ENCODE measurements at places on chromosomes 3 and 15. TPM values are rescaled to one million over a fixed set of nuclear protein-coding genes. Genes with fewer than 3 reads are reported as not detected.

Gene GOLGA8F
- total RNA-seq = not detected

- DNase-seq = no peak
Measured at GRCh38 chr3:99319450-99319849, 318.9 kb upstream of the COL8A1 start.

DNA sequence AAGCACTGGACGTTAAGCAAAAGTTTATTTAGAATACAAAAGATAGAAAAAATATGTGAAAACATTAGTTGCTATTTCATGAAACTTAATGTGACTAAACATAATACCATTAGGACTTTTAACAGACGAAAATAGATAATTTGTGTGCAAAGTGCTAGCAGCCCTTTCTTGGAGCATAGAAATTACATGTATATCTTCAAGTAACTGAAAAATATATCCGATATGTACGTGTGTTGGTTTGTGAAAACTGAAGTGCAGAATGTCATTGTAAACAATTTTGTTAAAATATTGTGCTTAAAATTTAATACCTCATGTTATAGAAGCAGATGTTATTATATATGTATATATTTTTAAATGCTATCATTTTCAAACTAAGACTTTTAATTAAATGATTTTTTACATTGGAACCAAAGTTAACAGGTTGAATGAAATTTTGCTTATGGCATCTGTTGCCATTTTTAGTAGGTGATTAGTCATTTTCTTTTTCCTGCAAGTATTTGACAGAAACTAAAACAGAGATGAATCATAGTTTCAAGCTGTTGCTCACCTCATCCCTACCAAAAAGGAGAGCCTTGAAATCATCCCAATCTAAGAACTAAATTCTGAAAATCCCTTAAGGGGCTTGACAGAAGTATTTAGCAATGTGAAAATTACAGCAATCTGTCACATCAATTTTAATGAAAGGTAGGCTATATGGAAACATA, 334.8 kb downstream of the NAALADL2 start:
- no peak for DNase-seq

DNA sequence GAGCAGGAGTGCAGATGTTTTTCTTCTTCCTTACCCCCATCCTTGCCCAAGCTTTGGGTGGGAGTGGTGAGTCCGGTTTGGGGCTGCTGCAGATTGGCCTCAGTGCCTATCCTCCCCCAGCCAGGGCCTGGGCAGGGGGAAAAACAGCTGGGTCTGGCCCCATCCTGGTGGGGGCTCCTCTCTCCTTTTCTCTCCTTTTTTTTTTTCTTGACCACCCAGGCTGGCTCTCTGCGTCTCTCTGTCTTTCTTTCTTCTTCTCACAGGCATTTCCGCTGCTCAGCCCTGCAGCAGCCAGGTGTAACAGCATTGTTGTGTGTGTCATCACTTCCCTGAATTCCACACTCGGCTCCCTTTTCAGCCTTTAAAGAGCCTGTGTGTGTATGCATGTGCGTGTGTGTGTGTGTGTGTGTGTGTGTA, 2.0 kb downstream of the FOXL2NB start:
- DNase-seq = peak; percentile 67

Gene LHFPL4
- 20.9 TPM for total RNA-seq

Gene CRYBG3
- 8.0 TPM for total RNA-seq

- no peak for DNase-seq
Measured at GRCh38 chr3:48927928-48928327, 9.3 kb downstream of the ARIH2 start.

Gene MST1R
- 4.8 TPM for total RNA-seq

- DNase-seq = no peak
Measured at GRCh38 chr3:72368331-72368975, 479.8 kb downstream of the SHQ1 start.

DNA sequence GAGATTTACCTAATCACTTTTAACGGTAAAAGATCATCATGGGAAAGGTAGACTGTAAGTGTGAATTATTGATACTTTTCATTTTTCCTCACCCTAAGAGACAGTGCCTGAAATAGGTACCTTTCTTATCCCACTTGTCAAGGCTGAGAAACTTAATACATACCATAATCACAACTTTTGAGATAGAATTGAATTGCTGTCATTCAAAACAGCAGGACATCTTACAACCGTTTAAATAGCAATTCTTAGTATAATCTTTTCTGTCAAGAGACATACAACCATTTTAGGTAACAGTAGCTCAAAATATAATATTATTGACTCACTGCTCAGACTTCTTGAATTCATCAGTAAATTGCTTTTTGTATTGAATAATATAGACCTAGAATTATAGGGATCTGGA, 10.7 kb downstream of the UBE2E2 start:
- DNase-seq = no peak

DNA sequence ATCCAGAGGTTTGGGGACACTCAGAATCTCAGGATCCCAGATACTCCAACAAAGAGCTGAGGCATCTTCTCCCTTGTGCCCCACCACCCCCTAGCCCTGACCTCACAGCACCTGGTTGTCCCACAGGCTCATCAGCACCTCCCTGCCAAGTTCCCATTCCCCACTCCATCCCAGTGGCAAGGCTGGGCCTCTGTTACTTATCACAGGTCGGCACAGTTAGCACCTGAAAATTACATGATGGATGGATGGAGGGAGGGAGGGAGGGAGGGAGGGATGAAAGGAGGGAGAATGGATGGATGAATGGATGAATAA, 12.8 kb downstream of the MYL3 start:
- no peak for DNase-seq

GRCh38 chr15:88913850-88914169, 631 bp upstream of the MFGE8 start:
- no peak for DNase-seq

Gene TNFSF10
- total RNA-seq = not detected

Gene PDE8A
- 6.9 TPM for total RNA-seq

- DNase-seq = no peak
Measured at GRCh38 chr3:137121704-137122314, 164.0 kb downstream of the IL20RB start.

- no peak for DNase-seq
Measured at GRCh38 chr15:85672332-85673084, 122.2 kb downstream of the KLHL25 start.

- no peak for DNase-seq
Measured at GRCh38 chr3:187626581-187626980, 43.6 kb downstream of the SST start.

DNA sequence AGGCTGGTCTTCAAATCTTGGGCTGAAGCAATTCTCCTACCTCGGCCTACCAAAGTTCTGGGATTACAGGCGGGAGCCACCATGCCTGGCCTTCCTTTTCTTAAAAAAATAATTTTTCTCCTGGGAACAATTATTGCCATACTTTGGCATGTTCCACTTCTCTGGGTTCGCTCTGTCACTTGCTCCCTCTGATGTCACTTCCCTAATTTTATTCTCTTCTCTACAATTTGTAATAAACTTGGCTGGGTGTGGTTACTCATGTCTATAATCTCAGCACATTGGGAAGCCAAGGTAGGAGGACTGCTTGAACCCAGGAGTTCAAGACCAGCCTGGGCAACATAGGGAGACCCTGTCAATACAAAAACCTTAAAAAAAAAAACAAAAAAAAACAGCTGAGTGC, 6.1 kb upstream of the IMPDH2 start:
- no peak for DNase-seq

DNA sequence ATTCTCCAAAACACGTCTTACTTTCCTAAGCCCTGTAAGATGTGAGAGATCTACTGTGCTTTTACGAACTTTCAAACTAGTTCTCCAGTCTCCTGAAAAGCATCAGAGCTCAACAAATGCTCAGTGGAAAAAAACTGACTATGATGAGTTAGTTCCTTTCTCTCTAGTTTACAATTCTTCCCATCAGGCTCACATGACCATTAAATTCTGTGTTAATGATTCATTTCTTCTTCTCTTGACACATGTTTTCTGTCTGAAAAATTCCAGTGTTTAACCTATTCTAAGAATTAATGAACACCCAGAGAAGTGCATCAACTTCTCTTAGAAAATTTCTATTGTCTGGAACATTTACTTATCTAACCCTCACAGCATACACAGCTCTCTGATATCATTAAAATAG, 844.3 kb downstream of the SI start:
- no peak for DNase-seq

DNA sequence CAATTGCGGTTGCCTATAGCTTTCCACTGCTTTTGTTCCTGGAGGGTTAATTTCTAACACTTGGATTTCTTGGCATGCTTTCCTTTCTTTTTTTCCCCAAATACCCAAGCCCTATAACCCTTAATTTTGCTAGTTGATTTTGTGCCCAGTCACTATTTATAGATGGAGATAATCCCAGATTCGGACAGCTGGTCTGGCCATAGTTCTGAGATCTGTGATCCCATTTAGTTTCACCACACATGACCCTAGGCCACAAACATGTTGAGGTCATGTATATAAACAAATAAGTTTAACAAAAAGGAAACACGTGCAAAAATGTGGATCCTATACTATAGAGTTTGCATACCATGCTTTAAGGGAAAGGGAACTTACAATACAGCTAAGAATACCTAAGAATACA, 111.4 kb downstream of the ZMAT3 start:
- DNase-seq = no peak

Gene CLSTN2
- total RNA-seq = 0.52 TPM

DNA sequence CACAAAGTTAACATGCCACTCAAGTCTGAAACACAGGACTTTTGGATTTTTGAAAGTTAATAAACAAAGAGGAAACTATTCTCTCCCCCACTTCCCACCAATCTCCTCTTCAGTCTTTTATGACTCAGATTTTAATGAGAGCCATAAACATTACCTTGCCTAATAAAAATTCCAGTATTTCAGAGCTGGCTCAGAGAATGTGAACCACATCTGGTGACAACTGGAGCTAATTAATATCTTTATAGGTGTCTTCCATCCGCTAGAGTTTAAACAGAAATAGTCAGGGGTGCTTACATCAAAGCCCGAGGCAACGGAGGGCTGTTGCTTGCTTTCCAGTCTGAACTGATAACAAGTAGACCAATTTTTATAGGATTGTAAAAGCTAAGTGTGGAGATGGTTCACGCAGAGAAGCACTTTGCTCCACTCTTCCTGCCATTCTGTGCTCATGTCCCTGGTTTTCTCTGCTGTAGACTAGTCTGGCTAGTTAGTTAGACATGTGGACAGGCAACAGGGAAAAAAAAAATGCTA, 363.6 kb downstream of the NR2F2 start:
- no peak for DNase-seq

GRCh38 chr3:73765878-73766545, 141.3 kb upstream of the PDZRN3 start:
- no peak for DNase-seq

GRCh38 chr3:151015767-151016477, 43.4 kb upstream of the CLRN1 start:
- DNase-seq = no peak

GRCh38 chr15:90049666-90050604, 48.8 kb downstream of the ZNF710 start:
- no peak for DNase-seq

Gene CSPG5
- total RNA-seq = 7.4 TPM

Gene HYKK
- 3.1 TPM for total RNA-seq

- no peak for DNase-seq
Measured at GRCh38 chr3:120850381-120851295, 57.4 kb upstream of the STXBP5L start.

- no peak for DNase-seq
Measured at GRCh38 chr3:149702691-149703441, 45.0 kb upstream of the WWTR1 start.

DNA sequence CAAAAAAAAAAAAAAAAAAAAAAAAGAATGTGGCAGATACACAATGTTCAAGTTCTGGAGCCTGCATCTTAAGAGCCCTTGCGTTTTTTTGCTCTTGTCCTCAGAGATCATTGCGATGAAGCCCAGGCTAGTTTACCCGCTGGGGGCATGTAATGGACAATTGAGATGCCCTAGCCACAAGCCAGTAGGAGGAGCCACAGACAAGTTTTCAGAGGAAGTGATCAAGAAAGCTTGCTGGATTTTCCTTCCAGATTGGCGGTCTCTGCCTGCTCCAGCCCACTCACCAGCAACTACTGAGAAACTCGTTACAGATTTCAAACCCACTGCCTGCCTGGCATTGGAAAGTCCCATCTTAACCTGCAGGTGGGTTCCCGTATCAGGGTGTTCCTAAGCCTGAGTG, 192.1 kb upstream of the EOMES start:
- DNase-seq = no peak

Gene SLC51B
- total RNA-seq = not detected

GRCh38 chr3:156098437-156099035, 21.8 kb upstream of the KCNAB1 start:
- no peak for DNase-seq

Gene FOXL2
- total RNA-seq = 2.2 TPM

Gene CNTN3
- total RNA-seq = 0.13 TPM

DNA sequence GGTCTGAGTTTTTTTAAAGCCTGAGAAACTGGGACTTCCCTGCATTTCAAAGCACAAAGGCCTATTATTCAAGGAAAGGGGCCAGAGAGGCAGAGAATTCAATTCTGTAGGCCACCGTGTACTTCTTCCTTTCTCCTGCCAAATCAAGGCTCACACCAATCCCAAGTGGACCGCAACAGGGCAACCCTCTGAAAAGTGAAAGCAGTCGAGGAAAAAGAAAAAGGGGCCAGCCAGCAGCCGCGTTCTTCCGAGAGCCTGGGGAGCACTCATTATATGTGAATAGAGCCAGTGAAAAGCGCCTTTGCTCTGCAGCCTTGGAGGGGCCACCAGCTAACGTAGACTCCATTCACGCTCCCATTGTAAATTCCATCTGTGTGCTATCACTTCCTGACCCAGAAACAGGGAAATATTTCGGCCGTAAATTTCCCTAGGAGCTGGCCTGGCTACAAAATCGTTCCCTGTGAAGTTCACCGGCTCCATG, 45.9 kb upstream of the THUMPD3 start:
- DNase-seq = peak; percentile 51

Gene CCR5
- not detected for total RNA-seq

- DNase-seq = no peak
Measured at GRCh38 chr3:9949626-9950025, 2.6 kb downstream of the PRRT3 start.

DNA sequence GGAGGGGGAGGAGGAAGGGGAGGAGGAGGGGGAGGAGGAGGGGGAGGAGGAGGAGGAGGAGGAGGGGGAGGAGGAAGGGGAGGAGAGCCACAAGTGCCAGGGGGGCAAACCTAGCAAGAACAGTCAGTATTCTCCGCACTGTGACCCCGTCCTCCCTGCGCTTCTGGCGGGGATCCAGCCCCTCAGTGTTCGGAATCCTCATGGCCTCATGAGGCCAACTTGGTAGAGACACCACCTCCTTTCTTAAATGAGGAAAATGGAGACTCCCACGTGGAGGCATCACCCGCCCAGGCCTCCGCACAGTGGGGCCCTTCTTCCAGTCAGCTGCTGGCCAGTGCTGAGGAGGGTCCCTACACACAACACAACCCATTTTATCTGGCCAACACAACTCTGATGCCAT, 163.4 kb downstream of the XXYLT1 start:
- no peak for DNase-seq

- no peak for DNase-seq
Measured at GRCh38 chr3:41176596-41176995, 22.7 kb upstream of the CTNNB1 start.

DNA sequence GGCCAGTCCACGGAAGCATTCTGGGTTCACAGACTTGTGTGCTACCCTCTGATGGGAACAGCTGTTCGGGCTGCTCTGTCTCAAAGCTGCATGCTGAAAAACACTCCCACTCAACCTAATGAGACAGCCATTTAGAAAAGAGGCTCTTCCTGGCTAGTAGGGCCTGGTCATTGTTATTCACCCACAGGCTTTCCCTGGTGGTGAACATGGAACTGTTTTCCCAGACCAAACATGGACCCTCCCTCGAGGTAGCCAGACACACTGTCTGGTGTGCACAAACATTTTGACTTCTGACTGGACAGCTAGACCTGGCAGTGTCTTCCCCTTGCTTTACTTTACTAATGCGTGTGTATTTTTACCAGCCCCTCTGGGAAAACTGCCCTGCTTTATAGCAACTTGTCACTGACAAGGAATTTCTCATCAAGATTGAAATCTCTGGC, 39.0 kb downstream of the MECOM start:
- no peak for DNase-seq

All from H1 (cell line).